ENCODE measurements at places on chromosomes 13 and 19.

DNA sequence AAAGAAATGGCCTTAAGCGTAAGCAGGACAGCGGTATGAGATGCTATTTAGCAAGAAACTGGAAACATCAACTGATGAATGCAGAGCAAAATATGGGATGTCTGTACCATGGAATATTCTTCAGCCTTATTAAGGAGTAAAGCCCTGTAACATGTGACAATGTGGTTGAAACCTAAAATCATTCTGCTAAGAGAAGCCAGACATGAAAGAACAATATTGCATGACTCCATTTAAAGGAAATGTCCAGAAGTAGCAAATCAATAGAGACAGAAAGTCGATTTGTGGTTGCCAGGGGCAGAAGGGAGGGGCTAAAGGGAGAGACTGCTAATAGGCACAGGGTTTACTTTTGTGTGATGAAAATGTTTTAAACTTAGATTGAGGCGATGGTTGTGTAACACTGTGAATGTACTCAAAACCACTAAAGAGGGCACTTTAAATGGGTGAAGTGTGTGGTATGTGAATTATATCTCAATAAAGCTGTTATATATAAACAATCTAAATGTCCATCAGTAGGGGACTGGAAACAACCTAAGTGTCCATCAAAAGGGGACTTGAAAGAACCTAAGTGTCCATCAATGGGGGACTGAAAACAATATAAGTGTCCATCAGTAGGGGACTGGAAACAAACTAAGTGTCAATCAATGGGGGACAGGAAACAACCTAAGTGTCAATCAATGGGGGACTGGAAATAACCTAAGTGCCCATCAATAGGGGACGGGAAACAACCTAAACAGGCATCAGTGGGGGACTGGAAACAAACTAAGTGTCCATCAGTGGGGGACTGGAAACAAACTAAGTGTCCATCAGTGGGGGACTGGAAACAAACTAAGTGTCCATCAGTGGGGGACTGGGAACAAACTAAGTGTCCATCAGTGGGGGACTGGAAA, 45.4 kb downstream of the CCL25 start:
- DNase-seq = no peak

DNA sequence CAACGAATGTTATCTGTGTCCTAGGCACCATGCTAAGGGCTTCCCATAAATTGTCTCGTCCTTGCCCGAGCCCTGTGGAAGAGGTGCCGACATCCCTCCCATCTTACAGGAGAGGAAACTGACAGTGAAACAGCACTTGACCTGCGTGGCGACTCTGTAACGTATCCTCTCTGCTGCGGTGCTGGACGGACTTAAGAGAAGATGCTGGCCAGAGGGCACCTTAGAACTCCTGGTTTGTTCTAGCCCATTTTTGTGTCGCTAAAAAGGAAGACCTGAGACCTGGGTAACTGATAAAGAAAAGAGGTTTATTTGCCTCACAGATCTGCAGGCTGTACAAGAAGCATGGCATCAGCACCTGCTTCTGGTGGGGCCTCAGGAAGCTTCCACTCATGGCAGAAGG, 68.6 kb downstream of the KCTD15 start:
- no peak for DNase-seq

GRCh38 chr13:95341441-95341840, 40.2 kb upstream of the ABCC4 start:
- no peak for DNase-seq

- DNase-seq = peak; percentile 79
Observed at GRCh38 chr13:95301968-95302393, 730 bp upstream of the ABCC4 start.

DNA sequence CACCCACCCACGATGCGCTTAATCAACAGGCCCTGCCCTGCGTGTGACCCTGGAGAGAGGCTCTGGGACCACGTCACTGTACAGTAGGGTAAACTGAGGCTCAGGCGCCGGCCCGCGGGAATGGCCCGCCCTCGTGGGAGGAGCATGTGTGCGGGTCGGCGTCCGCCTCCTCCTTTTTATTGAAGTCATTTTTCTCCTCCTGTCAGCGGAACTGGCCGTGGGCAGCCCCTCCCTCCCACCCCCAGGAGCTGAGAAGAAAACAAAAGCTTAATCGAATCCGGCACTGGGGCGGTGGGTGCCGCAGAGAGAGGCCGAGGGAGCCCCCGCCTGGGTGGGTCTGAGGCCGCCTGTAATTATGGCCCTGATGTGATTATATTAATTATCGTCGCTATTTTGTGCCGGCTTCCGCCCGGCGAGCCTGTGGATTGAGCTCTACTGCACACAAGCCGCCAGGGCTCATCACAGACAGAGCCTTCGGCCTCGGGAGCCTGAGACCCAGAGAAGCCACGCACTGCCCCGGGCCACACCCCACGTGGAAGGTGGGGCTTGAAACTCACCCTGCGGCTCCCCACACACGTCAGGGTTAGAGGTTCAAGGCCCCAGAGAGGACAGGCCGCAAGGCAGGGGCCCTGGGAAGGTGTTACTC, 7.0 kb downstream of the C2CD4C start:
- no peak for DNase-seq

DNA sequence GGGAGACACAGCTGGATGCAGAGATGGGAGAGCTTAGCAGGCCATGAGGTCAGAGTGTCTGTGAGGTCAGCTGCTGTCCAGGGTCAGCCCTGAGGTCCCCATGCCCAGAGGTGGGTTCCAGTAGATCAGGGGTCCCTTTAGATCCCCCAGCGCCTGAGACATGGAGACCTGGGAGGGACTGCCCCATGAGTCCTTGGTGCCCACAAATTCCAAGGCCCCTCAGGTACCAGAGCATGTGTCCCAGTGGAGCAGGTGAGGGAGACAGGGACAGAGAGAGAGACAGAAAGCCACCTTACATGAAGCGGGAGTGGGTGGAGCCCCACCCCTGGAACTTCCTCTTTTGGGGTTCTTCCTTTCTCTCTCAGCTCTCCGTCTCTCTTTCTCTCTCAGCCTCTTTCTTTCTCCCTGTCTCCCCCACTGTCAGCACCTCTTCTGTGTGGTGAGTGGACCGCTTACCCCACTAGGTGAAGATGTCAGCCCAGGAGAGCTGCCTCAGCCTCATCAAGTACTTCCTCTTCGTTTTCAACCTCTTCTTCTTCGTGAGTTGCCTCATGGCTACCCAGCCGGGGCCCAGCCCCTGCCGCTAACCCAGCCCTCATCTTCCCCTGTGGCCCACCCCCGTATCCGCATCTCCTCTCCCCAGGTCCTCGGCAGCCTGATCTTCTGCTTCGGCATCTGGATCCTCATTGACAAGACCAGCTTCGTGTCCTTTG, at the start of gene CD37:
Gene CD37 (plus strand): TSS at position 336 of the 713 bp plus-strand sequence. CDS start 135 bp downstream, at position 471.
- DNase-seq = peak; percentile 66
